Dermis blood vessel endothelial cell (primary cell): ENCODE measurements at places on chromosomes 16 and 17. TPM values are rescaled to one million over a fixed set of nuclear protein-coding genes. Genes with fewer than 3 reads are reported as not detected.

HLF gene
- total RNA-seq: 0.05 TPM in 1 of 2 replicates, not detected in the other

ACSM2A gene
- under 0.01 TPM in 1 of 2 replicates, not detected in the other for total RNA-seq

SLC35G6 gene
- not detected in 2 replicates for total RNA-seq

CCL23 gene
- 2.2 and 7.5 TPM in 2 replicates for total RNA-seq

SOX9 gene
- 0.17 TPM in 1 of 2 replicates, not detected in the other for total RNA-seq

CMTR2 gene
- 40.5 and 42.7 TPM in 2 replicates for total RNA-seq

MEIOB gene
- not detected in 2 replicates for total RNA-seq

EMC6 gene
- 11.4 and 14.6 TPM in 2 replicates for total RNA-seq

ABCA8 gene
- total RNA-seq: under 0.01 and 0.19 TPM in 2 replicates

DGKE gene
- 13.0 and 17.9 TPM in 2 replicates for total RNA-seq

DHRS7C gene
- total RNA-seq: not detected in 2 replicates

KRT25 gene
- not detected in 2 replicates for total RNA-seq

ARHGDIA gene
- total RNA-seq: 195 and 495 TPM in 2 replicates

CDH3 gene
- total RNA-seq: 0.19 and 0.85 TPM in 2 replicates

CRHR1 gene
- total RNA-seq: not detected in 2 replicates

SOCS1 gene
- 0.23 and 0.68 TPM in 2 replicates for total RNA-seq
